ENCODE measurements at places on chromosomes 6 and 20.

- DNase-seq = peak; percentile 86
These were observed 130.0 kb downstream of the BTBD9 start for GRCh38 chr6:38509713-38510112.

DNA sequence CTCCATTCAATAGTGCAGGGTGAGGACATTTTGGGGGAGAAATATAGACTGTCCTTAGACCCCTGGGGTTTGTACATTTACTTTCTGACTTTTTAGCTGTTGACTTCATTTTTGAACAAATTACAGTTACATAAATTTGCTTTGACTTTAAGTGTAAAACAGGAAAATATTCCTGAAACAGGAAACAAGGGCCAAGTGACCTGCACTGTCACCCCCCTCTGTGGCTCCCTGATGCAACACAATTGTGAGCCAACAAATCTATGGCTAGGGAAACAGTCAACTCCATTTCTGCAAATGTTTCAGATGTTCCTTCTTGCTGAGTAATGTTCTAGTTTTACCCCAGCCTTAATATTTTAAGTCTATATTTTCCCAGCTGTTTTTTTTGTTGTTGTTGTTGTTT lies 39.8 kb downstream of the HLA-A start:
- no peak for DNase-seq

- no peak for DNase-seq
These were observed 447.8 kb upstream of the BTBD3 start for GRCh38 chr20:11469795-11470435.

DNA sequence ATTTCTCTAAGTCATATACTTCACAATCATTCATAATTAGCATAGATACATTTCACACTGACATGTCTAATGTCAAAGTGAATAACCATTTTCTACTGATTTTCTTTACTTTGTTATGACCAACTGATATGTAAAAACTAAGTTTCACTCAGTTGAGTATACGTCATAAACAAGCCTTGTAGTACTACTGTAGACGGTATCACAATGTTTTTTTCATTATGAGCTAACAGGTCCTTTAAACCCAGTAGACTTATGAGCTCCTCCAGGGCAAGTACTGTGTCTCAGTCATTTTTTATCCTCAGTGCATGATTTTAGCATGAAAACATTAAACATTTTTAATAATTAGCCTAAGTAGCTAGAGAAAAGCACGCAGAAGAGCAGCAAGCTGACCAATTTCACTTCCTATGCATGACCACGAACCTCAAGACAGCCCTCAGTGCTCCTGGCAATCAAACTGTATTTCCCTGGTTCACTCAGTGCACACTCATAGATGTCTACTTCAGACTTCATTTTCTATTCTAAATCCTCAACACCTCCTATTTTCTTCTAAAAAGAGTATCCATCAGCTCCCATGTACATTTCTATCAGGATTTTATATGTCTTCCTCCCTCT lies 32.0 kb upstream of the TFAP2D start:
- DNase-seq = no peak

DNA sequence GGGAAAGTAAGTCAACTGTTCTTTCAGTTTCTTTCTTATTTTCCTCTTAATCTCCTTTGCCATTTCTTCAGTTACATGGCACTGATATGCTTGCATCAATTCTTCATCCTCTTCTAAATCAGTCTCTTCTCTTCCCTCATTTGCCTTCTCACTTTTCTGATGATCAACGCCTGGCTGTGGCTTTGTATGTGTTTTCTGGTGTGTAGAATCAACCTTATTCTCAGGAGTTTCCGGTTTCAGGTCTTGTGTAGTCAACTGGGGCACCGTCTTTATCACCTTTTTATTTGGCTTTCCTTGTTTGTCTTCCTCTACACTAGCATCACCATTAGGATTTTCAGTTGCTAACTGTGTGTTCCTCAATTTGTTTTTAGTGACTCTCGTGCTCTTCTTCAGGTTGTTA lies 31.6 kb downstream of the AHI1 start:
- DNase-seq = no peak

GRCh38 chr6:161584051-161584450 lies 310.2 kb upstream of the AGPAT4 start:
- no peak for DNase-seq

- no peak for DNase-seq
These were observed 20.2 kb downstream of the STAU1 start for GRCh38 chr20:49167811-49168507.

DNA sequence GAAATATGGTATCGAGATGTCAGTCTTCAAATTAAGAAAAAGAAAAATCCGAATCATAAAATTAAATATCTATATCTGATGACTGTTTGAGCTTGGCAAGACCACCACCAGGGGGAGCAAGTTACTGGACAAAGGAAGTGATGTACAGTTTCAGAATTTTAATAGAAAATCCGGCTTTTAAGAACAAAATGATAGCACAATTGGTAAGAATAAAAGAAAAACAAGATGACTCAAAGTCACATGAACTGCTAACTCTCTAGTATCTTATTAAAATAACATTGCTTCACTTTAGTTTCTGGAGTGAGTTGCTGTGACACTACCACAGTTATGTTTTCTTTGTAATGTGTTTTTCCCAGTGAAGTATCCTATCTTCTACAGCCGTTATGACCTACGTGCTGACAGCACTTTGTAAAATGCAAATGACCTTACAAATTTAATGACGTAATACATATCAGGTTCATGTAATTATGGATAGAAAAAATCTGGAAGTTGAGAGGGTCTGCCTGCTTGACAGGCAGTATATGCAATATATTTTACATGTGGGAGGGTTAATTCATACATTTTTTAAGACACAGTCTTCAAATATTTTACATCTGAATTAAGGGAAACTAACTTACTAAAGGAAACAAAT lies 405.3 kb upstream of the HS3ST5 start:
- DNase-seq = peak; percentile 53

- peak; percentile 47 for DNase-seq
These were observed 20.1 kb downstream of the DHX35 start for GRCh38 chr20:38982291-38982690.

DNA sequence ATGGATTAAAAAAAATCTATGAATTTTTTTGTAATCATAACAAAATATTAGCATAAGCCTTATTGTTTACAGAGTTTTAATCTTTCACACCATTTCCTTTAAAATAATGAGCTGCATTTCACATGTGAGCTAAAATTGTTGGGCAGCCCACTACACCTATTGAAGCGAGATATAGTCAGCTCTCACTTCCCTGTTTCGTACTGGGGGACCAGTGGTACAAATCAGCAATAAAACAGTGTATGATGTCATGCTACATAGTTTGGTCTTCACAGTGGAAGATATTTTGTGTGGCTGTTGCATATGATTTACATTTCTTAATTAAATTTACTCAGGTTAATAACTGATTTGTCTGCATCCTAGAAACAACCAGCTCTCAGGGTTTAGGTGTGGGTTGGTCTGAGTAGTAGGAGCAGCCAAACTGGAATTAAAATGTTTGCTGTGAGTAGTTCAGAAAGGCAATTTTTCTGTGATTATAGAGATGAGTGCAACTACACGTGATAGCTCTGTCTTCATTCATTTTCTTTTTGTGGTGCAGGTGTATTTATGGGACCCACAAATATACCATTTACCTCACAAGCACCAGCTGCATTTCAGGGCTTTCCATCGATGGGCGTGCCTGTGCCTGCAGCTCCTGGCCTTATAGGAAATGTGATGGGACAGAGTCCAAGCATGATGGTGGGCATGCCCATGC lies 99.3 kb downstream of the B3GAT2 start:
- DNase-seq = no peak

GRCh38 chr6:27081931-27082330 lies 165.6 kb upstream of the PRSS16 start:
- DNase-seq = no peak

DNA sequence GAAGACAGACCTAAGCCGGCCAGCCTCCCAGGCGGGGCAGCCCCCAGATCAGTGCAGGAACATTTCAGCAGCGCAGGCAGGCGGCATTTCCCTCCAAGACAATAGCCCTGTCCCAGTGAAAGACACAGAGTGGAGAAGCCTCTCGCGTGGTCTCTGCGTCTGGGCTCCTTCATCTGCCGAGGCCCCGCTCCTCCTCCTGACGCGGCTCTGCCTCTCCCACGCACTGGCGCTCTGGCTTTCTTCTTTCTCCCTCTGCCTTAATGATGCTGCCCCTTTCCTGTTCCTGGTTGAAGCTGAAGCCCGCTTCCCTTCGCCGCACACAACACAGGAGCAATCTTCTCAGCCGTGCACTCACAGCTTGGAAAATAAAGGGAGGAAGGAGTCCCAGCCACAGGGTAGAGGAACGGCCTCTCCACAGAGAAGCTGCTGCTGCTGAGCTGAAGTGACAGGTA lies 347.5 kb downstream of the CDH4 start:
- DNase-seq = no peak

DNA sequence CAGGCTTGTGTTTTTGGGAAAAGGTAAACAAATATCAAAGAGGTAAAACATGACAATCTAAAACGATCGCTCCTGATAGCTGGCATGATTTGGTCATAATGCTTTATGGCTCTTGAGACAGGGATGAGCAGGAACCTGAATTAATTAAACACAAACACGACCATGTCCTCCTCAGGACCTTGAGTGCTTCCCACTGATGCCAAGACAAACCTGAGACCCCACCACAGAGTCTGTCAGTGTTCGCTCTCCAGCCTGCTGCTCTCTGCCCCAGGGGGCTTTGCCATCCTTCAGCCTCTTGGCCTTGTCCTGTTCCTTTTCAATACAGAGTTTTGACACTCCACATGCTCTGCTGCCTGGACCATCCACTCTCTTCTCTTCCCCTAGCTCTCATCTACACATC lies 119.4 kb downstream of the MAN1A1 start:
- no peak for DNase-seq

GRCh38 chr6:151440930-151441329 lies 11.0 kb downstream of the RMND1 start:
- peak; percentile 38 for DNase-seq

DNA sequence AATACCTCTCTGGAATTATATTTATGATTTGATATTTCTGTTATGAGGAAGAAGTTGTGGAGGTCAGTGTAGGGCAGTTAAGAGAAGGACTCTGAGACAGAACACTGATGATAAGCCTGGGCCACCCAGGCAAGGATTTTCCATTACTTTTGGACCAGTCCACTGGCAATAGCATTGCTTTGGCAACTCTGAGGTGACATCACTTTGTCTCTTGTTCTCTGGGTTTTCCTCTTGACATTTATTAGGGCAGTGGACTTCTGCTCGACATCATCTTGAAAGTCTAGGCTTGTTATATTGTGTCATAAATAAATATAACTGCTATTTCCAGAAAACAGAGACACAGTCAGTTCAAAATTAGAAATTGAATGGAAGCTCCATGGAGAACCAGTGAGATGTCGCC lies 268.0 kb downstream of the SMOC2 start:
- DNase-seq = no peak

- no peak for DNase-seq
These were observed 886 bp upstream of the NFATC2 start for GRCh38 chr20:51543422-51543788.

DNA sequence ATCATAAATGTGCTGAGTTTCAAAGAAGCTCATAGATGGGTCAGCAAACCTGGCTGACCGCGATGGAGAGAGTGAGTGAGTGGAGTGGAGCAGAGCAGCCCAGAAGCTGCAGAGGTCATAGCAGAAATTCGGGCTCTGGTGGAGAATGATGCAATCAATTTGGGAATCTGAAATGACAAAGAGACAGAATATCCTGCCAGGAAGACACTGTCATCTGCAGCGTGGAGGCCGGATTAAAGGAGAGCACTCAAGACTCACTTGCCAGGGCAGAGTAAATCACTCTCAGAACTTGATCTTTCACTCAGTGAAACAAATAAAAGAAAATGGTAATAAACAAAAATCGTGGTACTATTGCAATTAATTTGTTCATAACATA lies 109.6 kb upstream of the RREB1 start:
- peak; percentile 30 for DNase-seq

DNA sequence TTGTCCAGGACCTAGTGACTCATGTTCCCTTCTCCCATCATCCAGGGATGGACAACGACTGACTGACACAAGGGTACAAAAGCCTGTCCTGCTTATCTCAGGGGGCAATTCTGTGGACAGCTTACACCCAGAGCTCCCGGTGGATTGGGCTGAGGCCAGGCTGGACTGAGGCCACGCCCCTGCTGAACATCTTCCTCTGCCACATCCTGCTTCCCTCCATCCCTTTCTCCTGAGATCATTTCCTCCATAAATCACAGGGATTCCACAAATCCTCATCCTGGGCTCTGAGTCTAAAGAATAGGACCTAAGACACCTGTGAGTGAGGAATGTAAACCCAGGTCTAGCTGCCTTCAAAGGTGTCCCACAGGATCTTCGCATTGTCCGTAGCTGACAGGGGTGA lies 30.4 kb upstream of the RNF24 start:
- DNase-seq = peak; percentile 85

DNA sequence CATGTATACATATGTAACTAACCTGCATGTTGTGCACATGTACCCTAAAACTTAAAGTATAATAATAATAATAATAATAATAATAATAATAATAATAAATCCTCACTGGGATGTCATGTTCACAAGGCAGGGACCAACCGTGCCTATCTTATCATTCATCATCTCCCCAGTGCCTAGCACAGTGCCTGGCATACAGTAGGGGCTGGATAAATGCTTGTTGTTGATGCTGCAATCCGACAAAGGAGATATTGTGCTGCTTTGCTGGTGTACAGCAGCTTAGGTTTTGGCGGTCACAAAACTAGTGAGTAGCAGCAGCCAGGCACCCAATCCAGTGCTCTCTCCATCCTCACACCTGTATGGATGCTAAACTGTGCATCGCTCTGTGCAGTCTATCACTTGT lies 94.1 kb upstream of the ASF1A start:
- DNase-seq = no peak

GRCh38 chr20:45138561-45139300 lies 14.5 kb upstream of the WFDC12 start:
- DNase-seq = no peak

DNA sequence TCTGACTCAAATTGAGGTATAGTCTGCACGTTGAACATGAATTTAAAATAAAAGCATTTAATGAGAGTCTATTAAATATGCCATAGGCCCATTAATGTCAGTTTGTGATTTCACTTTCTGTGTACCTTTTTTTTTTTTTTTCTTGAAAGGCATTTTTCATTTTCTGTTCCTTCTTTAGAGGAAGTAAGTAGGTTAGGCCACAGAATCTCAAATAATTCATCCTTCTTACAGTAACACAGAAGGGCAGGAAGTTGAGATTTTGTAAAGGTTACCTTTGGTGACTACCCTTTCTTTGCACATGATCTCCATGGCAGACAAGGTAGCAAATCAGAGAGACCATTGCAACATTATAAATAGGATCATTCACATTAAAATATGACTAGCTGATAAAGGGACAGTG lies 9.6 kb downstream of the L3MBTL3 start:
- DNase-seq = no peak

GRCh38 chr6:51241376-51241775 lies 422.7 kb downstream of the TFAP2B start:
- DNase-seq = no peak

Measured in fibroblast of skin of abdomen (primary cell).